Left renal cortex interstitium (tissue), 4 donors: ENCODE measurements at places on chromosomes 2 and 18. TPM values are rescaled to one million over a fixed set of nuclear protein-coding genes. Genes with fewer than 3 reads are reported as not detected.
A peak's percentile ranks its signal among the peaks of the same experiment; 100 is the strongest.

Gene SYT4
- polyA plus RNA-seq, result 0.20 TPM

Gene DTNB
- 23.3 TPM for polyA plus RNA-seq

Gene LOXL3
- 9.7 TPM for polyA plus RNA-seq

DNA sequence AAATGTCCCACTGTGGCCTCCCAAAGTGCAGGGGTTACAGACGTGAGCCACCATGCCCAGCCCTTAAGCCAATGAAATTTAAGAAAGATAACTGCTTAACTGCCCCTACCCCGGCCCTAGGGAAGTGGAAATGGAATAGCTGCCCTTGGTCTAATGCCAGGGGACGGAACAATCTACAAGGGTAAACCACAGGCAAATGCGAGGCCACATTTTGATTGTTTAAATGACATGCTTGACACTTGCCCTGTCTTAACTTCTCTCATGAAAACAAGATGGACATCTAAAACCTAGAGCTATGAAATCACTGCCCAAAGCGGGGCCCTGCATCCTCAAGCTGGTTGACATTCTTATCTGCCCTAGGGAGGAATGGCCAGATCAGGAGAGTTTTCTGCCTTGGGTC is 5.5 kb upstream of the ITSN2 start:
- no peak for DNase-seq

GRCh38 chr2:20539133-20539719 is 92.4 kb downstream of the RHOB start:
- DNase-seq, result no peak

GRCh38 chr18:1270081-1270480 is 365.4 kb downstream of the ADCYAP1 start:
- no peak for DNase-seq

- no peak for DNase-seq
Observed at GRCh38 chr2:219957820-219958219, 330.4 kb downstream of the SLC4A3 start.

- no peak for DNase-seq
Observed at GRCh38 chr2:104321796-104322349, 532.0 kb upstream of the POU3F3 start.

DNA sequence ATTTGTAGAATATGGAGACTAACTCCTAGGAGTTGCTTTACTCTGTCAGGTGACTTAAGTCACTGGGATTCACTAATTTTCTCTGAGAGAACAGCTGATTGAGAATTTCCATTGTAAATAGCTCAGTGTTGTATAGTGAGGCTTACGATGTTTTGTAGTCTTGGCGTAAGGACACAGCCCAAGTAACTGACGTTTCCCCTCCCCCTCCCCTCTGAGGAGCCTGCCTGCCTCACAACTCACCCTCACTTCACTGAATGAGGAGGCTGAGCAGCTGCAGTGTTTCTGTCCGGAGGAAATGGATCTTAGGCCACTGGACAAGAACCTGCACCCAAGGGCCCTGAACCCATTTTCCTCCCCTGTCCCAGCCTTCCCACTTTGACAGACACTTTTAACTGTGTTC is 264.6 kb downstream of the PHLPP1 start:
- DNase-seq, result no peak

DNA sequence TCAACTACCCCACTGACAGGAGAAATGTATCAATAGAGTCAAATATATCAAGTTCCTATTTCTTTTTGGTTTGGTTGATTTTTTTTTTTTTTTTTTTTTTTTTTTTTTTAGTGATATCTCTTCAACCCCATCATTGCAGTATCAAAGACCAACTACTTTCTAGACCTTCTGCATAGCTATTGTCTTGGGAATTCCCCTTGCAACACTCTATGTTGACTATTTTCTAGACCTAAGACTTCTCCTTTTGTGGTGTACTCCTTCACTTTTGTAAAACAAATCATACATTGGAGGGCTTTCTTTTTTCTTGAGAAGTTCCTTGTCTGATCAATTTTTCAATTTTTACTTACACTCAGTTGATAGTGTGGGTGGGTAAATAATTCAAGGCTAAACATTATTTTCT is 46.5 kb upstream of the NR4A2 start:
- DNase-seq, result no peak

DNA sequence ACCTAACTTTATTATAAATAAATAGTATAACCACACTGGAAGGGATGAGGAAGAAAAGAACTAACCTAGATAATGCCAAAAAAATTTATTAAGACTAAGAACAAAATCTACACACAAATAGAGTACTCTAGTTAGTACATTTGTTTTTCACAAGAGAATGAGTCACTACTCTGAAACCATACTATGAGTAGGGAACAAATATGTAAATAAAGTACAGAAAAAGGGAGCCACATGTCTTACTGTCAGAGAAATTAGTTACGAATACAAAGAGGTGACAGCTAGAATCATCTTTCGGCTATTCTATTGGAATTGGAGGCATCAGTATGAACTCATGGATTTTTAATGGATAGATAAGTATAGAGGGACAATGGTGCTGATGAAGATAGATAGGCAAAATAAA is 150.5 kb downstream of the COPS8 start:
- no peak for DNase-seq

DNA sequence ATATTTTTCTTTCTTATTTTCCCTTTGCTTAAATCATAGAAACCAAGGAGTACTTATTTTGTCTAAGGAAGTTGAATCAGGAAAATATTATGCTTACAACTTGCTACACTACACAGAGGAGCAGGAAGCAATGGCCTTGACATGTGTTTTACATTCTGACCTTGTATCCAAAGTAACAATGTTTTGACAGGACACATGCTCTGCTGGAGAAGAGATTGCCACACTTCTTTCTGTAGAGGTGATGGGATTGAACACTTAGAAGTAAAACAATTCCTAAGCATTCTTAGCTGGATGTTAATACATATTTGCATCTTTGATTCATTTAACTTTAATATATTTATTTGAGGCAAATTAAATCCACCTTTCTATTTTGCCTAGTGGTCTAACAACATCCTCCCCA is 929.1 kb downstream of the DSC3 start:
- no peak for DNase-seq

DNA sequence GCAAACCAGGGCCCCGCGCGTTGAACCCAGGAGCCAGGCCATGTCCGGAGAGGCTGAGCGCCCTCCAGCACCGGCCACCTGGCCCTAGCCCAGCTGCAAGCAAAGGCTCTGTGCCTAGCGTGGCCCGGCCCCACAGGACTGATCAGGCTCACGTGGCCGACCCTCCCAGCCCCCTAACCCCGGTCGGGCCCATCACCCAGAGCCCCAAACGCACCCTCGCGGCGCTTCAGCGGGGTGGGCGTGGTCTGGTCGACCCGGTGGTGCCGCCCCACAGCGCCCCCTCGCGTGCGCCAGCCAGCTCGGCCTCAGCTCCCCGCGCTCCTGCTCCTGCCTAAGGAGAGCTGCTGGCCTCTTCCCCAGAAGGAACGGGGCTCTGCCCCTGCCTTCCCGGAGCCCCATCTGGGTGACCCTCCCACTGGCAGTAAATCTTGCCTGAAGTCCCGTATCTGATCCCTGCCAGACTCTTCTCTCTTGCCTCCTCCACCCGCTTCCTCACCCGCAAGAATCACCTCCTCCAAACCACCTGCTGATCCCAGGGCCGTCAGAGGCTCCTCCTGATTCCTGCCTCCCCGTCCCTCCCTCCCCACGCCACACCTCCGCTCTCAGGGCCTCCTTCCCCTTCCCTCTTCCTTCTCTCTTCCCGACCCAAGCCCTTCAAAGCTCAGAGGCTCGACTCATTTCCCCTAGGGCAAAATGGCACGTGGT is 12.3 kb upstream of the TEX51 start:
- peak; percentile 62 for DNase-seq

GRCh38 chr18:21038201-21038600 is 73.4 kb downstream of the ROCK1 start:
- DNase-seq, result no peak

DNA sequence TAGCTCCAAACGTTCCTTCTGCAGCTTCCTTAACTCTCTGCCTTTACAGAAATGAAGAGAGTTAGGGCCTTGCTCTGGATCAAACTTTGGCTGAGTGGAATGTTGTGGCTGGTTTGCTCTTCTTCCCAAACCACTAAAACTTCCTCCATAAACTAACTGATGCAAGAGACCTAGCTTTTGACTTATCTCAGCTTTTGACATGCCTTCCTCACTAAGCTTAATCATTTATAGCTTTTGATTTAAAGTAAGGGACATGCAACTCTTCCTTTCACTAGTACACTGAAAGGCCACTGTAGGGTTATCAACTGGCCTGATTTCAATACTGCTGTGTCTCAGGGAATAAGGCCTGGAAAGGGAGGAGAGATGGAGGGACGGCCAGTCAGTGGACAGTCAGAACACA is 8.3 kb downstream of the PXDN start:
- DNase-seq, result no peak

GRCh38 chr2:241771286-241772062 is 5.1 kb upstream of the GAL3ST2 start:
- no peak for DNase-seq
